ENCODE measurements at places on chromosomes 13 and 19. TPM values are rescaled to one million over a fixed set of nuclear protein-coding genes. Genes with fewer than 3 reads are reported as not detected.

The VMAC gene
- 1.3 TPM for total RNA-seq

The TJP3 gene
- total RNA-seq = 0.66 TPM

DNA sequence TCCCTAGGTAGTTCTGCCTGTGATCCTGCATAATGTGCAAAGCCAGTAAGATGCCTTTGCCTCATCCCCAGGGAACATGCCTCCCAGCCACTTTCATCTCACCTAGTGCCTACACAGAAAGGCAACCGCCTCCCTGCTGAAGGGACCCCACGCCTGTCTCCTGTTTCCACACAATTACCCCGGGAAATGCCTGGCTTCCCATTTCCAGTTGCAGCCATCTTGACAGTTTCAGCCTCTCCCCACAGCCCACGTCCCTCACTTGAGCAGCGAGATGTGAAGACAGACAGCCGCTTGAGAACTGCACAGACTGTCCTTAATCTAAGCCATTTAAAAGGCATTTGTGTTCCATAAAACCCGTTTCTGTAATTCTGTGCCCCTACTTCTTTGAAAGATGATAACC, 4.7 kb upstream of the UQCRFS1 start:
- no peak for DNase-seq

- DNase-seq = no peak
Observed at GRCh38 chr13:27446986-27447583, 3.3 kb downstream of the MTIF3 start.

DNA sequence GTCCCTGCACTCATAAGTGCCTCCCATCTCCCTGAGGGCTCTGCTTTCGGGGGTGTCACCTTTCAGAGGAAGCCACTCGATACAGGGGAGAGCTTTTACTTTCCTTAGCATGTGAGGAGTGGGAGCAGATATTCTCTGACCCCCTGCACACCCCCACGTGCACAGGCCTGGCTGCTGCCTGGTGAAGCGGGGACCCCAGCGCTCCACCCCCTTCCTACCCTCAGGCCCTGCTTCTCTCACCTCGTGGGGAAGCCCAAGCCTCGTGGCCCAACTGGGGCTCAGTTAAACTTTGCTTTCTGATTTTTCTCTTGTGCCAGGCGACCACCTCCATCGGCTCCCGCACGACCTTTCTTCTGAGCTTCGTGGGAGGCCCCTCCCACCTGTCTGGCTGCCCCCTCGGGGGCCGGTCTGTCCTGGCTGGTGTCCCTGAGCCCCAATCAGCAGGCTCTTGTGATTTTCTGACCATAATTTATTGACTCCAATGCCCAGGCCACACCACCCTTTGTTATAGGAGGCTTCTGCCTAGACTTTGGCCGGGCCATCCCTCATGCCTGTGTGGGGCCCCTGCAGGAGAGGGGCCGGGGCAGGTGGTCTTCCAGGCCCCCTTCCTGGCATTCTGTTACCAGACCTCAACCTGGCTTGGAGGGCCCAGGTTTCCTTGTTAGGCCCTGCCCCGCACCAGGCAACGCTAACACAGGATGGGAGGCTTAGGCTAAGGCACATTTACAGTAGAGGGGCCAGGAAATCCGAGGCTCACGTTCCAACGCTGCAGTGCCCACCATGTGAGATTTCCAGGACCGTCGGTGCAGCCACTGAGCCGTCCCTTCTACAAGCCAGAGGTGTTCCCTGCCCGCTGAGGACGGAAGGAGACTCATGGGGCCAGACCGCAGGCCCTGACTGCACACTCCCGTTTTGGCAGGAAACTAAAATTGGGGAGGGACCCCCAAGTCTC, 3.7 kb downstream of the TMED1 start:
- no peak for DNase-seq

The IRS2 gene
- 4.2 TPM for total RNA-seq

DNA sequence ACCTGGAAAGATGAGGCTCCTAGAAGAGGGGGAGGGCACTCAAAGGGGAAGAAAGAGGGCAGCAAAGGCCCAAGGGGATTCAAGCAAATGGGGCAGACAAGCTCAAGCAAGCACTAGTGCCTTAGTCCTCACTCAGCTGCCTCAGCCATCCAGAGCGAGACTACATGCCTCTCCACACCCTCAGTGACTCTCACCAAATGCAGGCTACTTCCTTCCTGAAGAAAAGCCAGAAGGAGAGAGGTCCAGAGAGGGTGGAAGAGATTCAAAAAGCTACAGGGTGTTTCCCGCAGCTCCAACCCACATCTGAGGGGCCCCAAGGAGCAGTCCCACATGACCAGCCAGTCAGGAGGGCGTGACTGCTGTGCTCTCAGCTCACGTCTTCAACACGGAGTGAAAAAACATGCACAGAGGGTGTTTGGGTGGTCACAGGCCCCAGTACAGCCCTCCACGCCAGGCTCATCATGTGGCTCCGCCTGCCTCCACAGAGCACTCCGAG, 40.5 kb downstream of the MIPEP start:
- no peak for DNase-seq

The PSPN gene
- 1.9 TPM for total RNA-seq

The TMPRSS9 gene
- not detected for total RNA-seq

DNA sequence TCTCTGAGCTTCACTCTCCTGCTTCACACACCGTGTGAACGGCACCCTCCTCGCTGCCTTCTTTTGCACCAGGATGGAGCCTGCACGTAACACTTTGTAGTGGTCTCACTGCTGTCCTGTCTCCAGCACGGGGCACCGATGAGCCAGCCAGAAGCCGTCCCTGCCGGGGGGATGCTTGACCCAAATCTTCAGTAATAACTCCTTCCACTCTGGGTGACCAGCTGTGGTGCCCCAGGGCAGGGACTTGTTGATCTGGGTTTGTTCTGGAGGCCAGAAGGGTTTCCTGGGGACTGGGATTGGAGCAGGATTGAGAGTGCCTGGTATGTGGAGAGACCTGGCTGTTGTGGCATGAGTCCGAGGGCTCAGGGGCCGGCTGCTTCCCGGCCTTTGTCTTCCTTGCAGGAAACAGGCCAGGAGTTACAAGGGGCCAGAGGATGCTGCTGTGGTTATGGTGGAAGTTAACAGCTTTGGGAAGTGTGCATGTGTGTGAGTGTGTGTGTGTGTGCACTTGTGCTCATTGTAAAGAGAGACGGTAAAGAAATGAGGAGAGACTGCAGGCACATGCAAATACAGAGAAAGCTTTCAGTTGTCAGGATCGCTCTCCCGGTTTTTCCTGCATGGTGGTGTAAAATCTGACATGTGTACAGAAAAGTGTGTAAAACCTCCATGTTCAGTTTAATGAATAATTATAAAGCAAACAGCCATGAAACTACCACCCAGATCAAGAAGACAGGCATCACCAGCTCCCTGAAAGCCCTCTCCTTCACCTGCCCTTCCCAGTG, 18.9 kb downstream of the PAK4 start:
- no peak for DNase-seq

DNA sequence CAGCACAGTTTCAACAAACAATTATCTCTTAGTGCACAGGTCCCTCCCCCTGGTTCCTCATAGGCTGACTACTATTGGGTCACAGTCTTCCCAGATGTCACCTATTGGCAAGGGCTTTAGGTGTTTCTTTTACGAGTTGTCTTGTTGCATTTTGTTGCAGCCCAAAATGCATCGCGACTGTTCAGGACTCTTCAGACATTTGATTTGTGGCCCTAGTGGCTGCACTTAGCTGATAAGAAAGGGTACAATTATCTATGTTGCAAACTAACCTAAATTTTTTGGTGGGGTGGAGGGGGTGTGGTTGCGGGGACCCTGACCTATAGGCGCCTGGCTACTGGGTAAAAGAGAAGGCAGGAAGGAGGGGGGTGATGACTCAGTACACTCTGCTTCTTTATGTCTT, 29.1 kb upstream of the ZNF714 start:
- DNase-seq = no peak

The GAPDHS gene
- not detected for total RNA-seq

DNA sequence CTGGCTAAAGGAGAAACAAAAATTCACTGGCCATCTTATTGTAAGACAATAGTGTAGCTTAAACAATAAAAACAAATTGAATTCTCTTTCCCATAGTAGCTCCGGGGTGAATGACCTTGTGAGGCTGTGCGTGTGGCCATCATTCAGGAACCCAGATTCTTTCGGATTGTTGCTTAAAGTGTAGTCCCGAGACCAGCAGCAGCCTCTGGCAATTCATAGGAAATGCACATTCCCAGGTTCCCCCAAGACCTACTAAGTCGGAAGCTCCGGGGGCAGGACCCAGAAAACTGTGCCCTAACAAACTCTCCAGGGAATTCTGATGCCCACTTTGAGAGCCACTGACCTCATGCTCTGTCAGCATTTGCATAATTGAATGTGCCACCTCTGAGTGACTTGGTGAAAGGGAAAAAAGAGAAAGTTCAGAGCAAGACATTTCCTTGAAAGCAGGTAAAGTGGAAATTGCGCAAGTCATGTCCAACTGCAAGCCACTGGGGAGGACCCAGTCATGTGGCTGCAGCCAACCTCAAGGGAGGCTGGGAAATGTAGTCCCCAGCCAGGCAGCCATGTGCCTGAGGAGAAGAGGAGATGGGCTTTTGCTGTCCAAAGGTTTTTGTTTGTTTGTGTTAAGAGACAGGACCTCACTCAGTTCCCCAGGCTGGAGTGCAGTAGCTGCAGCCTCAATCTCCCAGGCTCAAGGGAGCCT, 50.7 kb upstream of the PNMA8B start:
- DNase-seq = no peak

The PNMA8B gene
- 0.05 TPM for total RNA-seq

The CEBPA gene
- 1.5 TPM for total RNA-seq

All from activated T-cell treated with anti-CD3 and anti-CD28 coated beads, Interleukin-2, amount 50 U/mL, for 4 hours (primary cell).